ENCODE measurements at places on chromosomes 16 and 17. TPM values are rescaled to one million over a fixed set of nuclear protein-coding genes. Genes with fewer than 3 reads are reported as not detected.

Gene SYNGR2
- total RNA-seq = 47.9 TPM

GRCh38 chr17:72501404-72502370 is 380.9 kb downstream of the SOX9 start:
- DNase-seq = peak; percentile 84

GRCh38 chr17:50758989-50759544 is 8.3 kb downstream of the ANKRD40CL start:
- DNase-seq = no peak

Gene KLHDC4
- 19.9 TPM for total RNA-seq

Gene SOCS1
- total RNA-seq = 11.3 TPM

- no peak for DNase-seq
These were observed 42.7 kb upstream of the WSCD1 start for GRCh38 chr17:6027342-6028024.

Gene ACSM2A
- not detected for total RNA-seq

GRCh38 chr17:31401456-31402254 is 10.2 kb downstream of the RAB11FIP4 start:
- DNase-seq = no peak

DNA sequence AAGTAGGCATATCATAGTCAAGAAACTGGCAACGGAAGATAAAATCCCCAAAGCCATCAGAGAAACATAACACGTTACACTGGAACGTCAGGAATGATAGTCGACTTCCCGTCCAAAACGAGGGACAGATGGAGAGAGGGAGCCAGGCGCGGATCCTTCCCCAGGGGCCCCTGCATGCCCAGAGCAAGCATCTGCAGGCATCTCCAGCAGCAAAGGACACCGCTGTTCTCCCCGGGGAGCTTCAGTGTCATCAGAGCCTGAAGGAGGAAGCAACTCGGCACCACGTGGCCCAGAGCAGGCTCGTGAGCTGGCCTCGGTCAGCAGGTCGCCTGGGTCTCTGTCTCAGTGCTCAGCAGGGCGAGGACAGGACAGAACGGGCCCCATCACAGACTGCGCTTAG is 50.1 kb downstream of the LMF1 start:
- no peak for DNase-seq

DNA sequence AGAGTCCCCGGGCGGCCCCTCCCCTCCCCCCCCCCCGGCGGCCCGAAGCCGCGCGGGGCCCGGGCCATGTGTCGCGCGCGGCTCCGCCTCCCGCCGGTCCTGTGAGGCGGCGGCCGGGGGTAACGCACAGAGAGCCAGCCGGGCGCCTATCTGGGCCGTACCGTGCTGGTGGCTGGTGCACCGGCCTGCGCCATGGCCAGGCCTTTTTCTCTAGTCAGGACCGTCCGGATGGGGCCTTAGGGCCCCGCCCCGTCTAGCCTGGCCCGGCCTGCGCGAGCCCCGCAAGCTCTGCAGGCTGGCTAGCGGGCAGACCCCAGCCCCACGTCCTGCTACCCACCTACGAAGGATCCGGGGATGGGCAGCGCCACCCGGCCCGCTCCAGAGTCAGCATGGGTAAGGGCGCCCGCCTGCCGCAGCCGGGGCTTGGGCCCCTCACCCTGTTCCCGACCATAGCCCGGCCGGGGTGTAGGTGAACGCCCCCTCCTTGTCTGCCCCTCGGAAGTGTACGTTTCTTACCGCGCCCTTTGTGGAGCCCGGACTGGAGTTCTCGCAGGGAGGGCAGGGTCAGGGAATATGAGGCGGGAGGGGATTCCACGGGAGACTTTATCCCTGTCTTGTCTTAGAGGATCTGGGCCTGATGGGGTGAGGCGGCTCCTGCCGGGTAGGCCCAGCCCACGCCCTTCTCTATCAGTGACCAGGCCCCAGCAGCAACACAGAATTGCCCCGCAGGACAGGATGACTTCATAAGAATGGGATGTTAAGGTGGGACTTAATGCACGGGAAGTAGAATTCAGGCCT is at the start of gene CENPT:
CENPT (minus strand) TSS at position 630 of the 798 bp plus-strand sequence. CDS start 13,834 bp downstream, outside the sequence.
- peak; percentile 29 for DNase-seq

- no peak for DNase-seq
These were observed 8.7 kb downstream of the CORO7 start for GRCh38 chr16:4407543-4408322.

DNA sequence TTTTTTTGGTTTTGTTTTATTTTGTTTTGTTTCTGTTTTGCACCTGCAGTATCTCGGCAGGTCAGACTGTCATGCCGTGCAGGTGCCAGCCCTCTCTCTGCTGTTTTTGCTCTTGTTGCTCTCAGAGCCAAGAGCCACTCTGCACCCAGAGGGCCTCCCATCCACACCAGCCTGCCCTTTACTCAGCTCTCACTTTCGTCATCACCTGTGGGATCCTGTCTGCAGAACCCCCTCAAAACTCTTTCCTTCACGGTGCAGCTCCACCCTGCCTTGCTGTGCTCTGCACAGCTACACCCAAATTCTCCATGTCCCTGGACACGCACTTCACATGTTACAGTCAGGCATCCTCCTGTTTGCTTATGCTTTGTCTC is 2.6 kb downstream of the AOC3 start:
- no peak for DNase-seq

DNA sequence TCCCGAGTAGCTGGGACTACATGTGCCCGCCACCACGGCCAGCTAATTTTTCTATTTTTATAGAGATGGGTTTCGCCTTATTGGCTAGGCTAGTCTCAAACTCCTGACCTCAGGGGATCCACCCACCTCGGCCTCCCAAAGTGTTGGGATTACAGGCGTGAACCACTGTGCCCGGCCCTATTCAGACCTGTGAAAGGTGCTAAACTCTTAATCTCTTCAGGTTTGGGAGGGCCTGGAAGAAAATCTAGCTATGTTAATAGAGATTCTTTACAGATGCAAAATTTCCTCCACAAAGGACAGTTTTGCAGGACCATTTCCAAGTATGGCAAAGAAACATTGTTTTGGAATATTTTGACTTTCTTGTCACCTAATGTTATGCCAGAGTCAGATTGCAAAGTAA is 3.1 kb upstream of the PLA2G15 start:
- DNase-seq = no peak

Gene MYH13
- not detected for total RNA-seq

DNA sequence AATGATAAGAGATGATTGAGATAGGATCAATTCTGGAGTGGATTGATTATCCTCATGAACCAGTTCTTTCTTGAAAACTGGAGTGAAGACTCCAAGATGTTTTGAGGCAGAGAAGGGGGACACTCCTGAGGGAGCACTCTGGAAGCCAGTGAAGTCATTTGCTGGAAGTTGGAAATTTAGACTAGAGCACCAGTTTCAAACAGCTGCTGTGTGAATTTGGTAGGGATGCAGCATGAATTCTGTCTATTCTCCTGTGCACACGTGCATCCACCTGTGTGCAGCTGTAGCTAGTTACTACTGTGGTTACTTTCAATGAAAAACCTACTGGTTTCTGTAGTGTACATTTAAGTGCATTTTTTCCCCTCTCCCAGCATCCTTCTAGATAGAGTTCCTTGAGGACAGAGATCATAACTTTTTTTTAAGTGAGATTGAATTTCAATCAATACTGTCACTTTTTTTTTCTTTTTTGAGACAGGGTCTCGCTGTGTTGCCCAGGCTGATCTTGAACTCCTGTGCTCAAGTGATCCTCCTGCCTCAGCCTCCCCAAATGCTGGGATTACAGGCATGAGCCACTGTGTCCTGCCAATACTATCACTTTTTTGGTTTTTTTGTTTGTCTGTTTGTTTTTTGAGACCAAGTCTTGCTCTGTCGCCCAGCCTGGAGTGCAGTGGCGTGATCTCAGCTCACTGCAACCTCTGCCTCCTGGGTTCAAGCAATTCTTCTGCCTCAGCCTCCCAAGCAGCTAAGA is 65.9 kb downstream of the TUBD1 start:
- DNase-seq = no peak

GRCh38 chr17:55722016-55722736 is 488 bp downstream of the TMEM100 start:
- DNase-seq = no peak

Gene SLC16A11
- total RNA-seq = 43.9 TPM

- no peak for DNase-seq
These were observed 175.7 kb upstream of the GSE1 start for GRCh38 chr16:85437166-85438052.

Gene TEKT5
- not detected for total RNA-seq

GRCh38 chr16:47956916-47957315 is 198.9 kb downstream of the ABCC12 start:
- no peak for DNase-seq

- no peak for DNase-seq
These were observed 9.3 kb downstream of the C16orf78 start for GRCh38 chr16:49382916-49383315.

Gene ZSCAN10
- total RNA-seq = not detected

GRCh38 chr16:3479654-3480216 is 15.6 kb downstream of the C16orf90 start:
- DNase-seq = no peak

- DNase-seq = no peak
These were observed 299.9 kb upstream of the MYOCD start for GRCh38 chr17:12365805-12366204.

Gene NPEPPS
- total RNA-seq = 118 TPM

DNA sequence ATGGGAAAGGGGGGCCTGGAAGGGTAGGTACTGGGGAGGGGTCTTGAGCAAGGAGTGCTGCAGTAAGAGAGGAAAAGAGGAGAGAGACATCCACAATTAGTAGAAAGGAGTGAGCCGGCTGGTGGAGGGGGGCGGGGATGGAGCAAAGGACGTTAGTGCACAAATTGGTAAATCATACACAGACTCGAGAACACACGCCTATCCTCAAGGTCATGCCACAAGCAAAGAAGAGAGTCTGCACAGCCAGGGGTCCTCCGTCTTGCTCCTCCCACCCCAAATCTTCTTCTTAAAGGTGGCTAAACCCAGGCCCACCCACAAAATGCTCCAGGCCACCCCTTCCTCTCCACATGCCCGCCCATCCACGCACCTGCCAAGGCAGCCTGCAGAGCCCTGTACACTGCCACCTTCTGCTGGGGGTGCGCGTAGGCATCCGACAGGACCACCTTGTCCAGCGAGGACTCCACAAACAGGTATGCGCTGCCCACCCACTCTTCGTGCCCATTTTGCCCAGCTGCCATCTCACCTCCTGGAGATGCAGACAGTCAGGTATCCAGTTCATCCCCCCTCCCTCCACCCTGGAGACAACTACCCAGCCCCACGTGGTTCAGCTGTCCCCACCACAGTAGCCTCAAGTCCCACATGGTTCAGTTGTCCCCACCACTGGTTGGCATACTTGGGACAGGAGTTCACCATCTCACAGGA is 3.4 kb downstream of the TRADD start:
- no peak for DNase-seq

DNA sequence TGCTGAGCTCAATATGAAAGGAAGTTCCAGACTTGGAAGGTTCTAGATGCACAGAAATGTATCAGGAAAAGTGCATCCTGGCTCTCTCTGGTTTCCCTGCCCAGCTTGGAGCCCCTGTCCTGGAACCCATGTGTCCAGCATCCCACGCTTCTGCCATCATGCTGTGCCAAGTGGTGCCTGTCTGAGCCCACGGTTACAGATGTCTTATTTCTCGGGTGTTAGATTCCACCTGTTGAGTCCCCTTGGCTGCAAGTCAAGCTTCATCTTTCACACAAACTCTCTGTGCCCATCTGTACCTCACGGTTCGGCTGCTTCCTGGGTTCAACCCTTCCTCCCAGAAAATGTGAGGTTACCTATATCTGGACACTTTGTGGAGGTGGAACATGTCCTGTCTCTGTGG is 22.5 kb downstream of the OR1D5 start:
- no peak for DNase-seq

DNA sequence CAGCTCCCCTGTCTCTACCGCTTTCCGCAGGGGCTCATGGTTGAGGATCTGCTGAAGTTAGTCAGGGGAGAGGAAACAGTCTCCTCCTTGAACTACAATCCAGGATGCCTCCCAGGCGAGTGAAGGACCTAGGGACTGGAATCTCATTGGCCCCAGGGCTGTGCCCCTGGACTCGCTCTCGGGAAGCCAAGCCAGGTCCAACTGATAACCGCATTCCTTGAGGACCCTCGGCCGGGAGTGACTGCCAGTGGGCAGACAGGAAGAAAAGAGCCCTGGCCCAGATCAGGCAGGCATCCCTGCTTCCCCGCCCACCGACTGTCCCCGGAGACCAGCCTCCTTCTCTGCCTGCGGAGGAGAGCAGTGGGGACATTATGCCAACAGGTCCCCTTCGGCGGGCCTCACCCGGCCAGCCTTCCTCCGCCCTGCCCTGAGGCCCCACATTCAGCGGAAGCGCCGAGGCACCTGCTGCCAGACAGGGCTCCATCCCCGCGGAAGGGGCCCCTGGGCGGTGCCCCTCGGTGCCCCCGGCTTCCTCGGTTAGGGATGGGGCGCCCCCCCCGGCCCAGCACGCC is 776 bp downstream of the LRRC75A start:
- peak; percentile 32 for DNase-seq

Gene APOH
- total RNA-seq = not detected

Gene TMUB2
- 50.5 TPM for total RNA-seq

Gene MT1G
- 410 TPM for total RNA-seq

GRCh38 chr17:4236456-4236855 is 27.3 kb downstream of the ANKFY1 start:
- no peak for DNase-seq

Gene CASKIN1
- 0.56 TPM for total RNA-seq

GRCh38 chr17:41553987-41554680 is 17.7 kb downstream of the KRT9 start:
- no peak for DNase-seq

GRCh38 chr17:29349409-29349808 is 40.8 kb upstream of the TAOK1 start:
- no peak for DNase-seq

- DNase-seq = no peak
These were observed 369.1 kb downstream of the XYLT1 start for GRCh38 chr16:17101646-17102045.

- DNase-seq = no peak
These were observed 59.9 kb downstream of the SEC14L1 start for GRCh38 chr17:77200711-77201110.

GRCh38 chr17:78957128-78957527 is 22.6 kb downstream of the LGALS3BP start:
- peak; percentile 63 for DNase-seq

DNA sequence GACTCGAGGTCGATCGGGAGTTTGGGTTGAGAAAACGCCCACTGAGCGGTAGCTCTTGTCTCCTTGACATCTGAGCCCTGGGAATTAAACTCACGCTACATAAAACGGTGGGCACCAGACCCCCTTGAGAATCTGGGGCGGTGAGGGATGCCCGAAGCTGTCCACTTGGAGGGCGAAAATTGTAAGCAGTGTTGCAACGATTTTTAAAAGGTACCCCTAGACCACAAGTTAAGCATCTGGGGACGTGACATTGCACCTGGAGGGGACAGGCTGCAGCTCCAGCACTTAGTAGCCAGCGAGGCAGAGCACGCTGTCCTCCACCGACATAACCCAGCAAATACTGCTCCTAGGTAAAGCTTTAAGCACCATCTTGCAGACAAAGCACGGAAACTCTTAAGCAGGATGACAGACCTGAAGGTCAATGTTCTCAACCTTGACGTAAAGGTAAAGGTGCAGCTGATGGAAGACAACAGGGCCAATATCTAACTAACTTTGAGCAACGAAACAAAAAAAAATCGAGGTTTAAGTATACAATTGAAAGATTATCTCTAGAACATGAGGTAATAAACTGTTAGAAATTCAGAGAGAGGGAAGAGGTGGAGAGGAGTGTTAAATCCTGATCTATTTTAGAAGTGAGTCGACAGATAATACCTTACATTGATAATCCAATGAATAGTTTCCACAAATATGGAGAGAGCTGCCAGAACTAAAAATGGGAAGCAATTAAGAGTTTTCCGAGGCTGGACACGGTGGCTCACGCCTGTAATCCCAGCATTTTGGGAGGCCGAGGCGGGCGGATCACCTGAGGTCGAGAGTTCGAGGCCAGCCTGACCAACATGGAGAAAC is 921 bp upstream of the CDR2 start:
- peak; percentile 40 for DNase-seq

Gene KRTAP9-8
- not detected for total RNA-seq

Gene GRB7
- 7.4 TPM for total RNA-seq
